NCI-H1436 treated with DMSO at 0.1 percent for 48 hours (cell line): ENCODE measurements at places on chromosomes 6 and 20.
A peak's percentile ranks its signal among the peaks of the same experiment; 100 is the strongest.

DNA sequence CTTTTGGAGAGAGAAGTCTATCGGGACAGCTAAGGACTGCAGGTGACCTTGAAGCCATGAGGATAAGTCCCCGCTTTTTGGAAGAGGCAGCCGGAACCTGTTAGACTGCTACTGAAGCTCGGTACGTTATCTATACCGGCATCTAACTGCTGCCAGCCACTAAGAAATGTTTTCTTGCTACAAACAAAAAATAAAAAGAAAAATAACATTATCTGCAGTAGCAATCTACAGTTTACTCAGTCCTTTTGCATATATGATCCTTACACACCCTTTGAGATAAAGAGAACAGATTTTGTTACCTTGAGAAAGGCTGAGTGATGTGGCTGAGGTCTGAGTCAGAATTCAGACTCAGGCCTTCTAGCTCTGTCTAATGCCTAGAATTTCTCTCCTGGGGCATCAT, 314.6 kb downstream of the CDH26 start:
- DNase-seq = no peak

GRCh38 chr20:50625986-50626677, 65.2 kb downstream of the RIPOR3 start:
- peak; percentile 36 for DNase-seq

DNA sequence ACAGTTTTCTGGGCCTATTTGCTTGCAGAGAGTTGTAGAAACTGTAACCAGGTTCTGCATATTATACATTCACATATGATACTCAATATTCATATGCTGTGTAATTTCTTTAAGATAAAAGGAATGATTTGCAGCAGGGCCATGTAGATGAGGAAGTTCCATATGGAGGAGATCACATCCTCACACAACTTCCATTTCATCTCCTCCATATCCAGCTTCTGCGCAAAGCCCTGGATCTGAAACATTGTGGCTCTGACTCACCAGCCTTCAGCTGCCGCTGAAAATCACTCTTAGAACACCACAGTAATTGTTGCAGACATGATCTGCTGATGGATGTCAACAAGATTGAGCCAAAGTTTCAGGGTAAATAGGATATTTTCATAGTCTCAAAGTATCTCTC, 57.7 kb downstream of the PXDC1 start:
- no peak for DNase-seq

- no peak for DNase-seq
These were observed 209.8 kb downstream of the ZMYND8 start for GRCh38 chr20:47146686-47147085.

DNA sequence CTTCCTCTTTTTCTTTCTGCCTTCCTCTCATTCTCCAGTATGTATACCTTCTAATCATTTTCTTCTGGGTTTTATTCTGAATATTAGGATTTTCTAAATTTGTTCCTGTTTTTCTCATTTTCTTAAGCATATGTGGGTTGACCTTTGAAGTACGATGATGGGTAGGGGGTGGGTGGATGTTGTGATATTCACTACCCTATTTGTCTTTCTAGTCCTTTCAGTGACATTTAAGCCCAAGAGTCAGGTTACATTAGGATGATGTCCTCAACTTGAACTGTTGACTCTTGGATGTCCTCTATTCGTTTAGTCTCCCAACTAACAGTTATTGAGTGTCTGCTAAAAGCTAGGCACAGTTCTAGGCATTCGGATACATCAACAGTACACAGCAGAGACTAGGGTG, 7.3 kb downstream of the ABT1 start:
- no peak for DNase-seq

- DNase-seq = no peak
These were observed 197.5 kb downstream of the FRK start for GRCh38 chr6:115863211-115863610.

GRCh38 chr6:142030115-142030619, 102.6 kb upstream of the GJE1 start:
- no peak for DNase-seq
